CD4-positive, alpha-beta memory T cell (primary cell): ENCODE measurements at places on chromosomes 11 and 22. TPM values are rescaled to one million over a fixed set of nuclear protein-coding genes. Genes with fewer than 3 reads are reported as not detected.

DNA sequence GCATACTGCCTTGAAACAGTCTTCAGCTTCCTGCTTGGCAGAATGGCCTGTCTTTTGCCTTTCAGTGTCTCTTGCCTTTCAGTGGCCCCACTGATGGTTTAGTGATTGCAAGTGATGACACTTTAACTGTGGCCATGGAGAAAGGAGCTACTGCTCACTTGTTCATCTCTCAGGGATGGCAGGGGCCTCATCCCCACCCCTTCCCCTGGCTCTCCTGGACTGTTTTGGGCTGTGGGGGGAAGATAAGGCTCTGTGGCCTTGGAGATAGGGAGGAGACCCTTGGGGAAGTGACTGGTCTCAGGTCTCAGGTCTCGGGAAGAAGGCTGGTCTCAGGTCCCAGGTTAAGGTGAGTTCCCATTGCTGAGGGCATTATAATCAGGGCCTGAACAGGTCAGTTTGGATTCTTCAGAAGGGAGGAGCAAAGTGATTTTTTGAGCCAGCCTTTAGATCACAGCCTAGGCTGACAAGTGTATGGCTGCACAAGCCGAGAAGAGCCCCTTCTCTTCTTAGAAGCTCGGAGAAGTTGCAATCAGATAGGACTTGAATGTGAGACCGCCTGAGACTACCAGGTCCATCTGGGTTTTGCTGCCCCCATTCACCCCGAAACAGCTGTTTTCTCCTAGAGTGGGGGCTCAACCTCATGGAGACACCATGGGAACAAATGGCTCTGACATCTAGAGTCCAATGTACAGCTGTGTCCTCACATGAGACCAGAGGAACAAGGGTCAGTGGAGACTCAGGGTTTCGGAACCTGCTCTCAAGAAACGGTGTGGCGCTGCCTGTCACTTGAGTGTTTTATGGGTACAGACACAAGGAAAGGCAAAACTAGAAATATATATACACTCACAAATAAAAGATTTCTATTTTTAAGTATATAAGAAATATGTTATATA lies 15.9 kb upstream of the P2RY2 start:
- DNase-seq: no peak

The GAL3ST3 gene
- total RNA-seq: not detected

The GAL3ST1 gene
- total RNA-seq: 1.4 TPM

GRCh38 chr11:71329165-71329510 lies 76.8 kb upstream of the SHANK2 start:
- DNase-seq: no peak

DNA sequence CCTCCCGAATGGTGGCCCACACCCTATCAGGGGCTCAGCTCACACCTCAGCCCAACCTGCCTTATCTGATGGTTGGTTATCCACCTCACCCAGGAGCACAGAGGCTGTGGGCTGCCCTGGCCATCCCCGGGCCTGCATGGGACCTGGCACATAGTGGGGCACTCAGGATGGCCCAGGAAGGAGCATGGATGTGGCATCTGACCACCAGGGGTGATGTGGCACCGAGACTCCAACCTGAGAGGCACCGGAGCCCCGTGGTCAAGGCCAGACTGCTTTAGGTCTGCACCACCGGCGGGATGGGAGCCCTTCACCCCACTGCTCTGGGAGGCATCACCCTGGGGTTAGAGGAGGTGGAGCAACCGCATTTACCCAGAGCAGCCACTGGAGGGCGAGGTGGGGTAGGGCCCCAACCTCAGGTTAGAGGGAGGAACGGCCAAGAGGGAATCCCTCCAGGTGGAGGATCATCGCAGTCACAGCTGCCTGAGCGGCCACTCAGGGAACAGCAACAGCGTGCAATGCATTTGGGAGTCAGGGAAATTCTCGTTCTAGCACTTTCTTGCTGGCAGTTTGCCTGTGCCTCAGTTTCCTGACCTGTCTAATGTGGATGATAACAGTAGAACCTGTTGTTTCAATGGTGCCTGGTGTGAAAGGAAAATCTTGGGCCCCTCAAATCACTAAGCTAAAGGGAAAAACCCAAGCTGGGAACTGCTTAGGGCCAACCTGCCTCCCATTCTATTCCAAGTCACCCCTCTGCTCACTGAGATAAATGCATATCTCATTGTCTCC lies 52.9 kb upstream of the CARS1 start:
- no peak for DNase-seq

The HEPN1 gene
- total RNA-seq: not detected

The OR2AT4 gene
- total RNA-seq: not detected

GRCh38 chr11:37595845-37596244 lies 997.8 kb upstream of the RAG2 start:
- no peak for DNase-seq

DNA sequence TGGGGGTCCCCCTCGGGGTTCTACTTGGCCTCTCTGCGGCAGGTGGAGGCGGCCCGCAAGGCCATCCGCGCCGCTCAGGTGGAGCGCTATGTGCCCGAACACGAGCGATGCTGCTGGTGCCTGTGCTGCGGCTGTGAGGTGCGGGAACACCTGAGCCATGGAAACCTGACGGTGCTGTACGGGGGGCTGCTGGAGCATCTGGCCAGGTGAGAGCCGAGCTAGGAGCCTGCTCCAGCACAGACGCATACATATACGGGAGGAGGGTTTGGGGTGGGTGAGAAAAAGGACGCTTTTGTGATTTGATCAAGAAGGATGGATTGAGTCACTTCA lies 415 bp downstream of the CENATAC start:
- no peak for DNase-seq

DNA sequence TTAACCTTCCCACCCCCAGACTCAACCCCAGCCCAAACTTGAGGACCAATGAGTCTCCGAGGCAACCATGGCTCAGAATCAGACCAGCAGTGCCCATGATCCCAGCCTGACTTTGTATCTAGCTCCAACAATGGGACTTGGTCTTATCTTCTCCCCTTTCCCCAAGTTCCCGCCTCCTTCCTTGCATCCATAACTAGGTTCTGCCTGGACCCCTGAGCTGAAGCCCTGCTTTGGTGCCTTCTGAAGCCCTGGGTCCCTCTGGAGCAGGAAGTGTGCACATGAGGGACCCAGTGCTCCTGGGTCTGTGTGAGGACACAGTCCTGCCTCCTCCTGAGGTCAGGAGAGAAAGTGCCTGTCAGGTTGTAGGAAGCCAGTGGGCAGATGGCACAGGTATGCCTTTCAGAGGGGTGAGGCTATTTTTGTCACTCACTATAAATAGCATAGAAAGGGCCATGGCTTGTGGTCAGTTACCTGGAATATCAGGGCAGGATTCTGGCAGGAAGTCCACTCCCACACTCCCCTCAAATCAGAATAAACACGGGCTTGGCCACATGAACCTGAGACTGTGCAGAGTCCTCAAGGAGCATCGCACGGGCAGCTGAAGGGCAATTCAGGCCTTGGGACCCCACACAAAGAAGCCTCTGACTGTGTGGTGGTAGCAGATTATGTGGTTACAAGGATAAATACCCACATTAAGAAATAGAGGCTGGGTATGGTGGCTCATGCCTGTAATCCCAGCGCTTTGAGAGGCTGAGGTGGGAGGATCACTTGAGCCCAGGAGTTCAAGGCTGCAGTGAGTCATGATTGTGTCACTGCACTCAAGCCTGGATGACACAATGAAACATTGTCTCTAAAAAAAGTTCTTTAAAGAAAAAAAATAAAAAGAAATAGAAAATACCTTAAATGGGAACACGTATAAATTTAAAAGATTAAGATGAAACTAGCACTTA lies 27.4 kb downstream of the RCN1 start:
- no peak for DNase-seq

DNA sequence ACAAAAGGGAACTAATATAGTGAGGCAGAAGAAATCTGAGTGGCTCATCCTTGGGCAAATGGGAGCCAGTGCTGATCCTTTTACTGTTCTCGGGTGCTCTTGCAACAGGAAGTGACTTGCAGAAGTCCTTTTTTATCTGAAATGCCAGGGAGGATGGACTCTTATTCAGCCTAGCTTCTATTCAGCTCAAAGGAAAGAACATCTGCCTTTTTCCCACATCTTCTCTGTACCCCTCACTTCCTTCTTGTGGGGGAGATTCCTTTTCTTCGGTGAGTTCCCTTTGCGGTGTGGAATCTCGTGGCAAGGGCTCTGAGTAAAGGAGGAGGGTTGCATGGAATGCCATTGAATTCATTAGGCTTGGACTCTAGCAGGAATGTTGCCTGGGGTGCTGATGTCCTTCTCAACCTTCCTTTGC lies 76.2 kb downstream of the ZBTB16 start:
- no peak for DNase-seq
